Gastrocnemius medialis (tissue), 4 donors: ENCODE measurements at places on chromosomes 2 and 18. TPM values are rescaled to one million over a fixed set of nuclear protein-coding genes. Genes with fewer than 3 reads are reported as not detected.

GRCh38 chr2:216695401-216695821 is at the start of gene IGFBP5:
TSS of gene IGFBP5 (minus strand) at chr2:216695549. CDS start at chr2:216694775, 774 bp downstream.
- no peaks in the 10 kb centered on the region for H3K36me3 ChIP-seq
- no peaks in the 10 kb centered on the region for H3K27me3 ChIP-seq
- H3K4me3 ChIP-seq = peak within 1 kb of the TSS; percentile 74
- H3K4me1 ChIP-seq = peaks cover 67% of the 10 kb centered on the region
- H3K27ac ChIP-seq = peak within 1 kb of the TSS; percentile 93
- DNase-seq = peak; percentile 86

OBSL1 gene
- 52.2 TPM for total RNA-seq

DNA sequence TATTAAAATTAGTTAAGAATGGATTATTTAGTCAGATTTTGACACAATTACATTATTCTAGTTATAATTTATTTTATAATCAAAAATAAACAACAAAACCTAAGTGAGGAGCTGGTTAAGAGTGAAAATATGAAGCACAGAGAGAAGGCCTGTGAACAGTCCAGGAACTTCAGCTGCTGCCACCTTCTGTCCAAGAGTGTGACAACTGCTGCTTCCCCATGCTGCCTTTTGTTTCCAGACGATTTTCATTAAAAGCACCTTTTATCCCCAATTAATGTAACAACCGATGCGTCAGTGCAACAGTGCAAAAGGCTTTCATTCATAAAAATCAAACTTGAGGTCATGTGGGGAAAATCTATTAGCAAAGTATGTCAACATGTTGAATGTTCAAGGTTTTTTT is 363.6 kb downstream of the CTNNA2 start:
- no peaks in the 10 kb centered on the region for H3K27me3 ChIP-seq
- no peak overlapping the region for H3K4me3 ChIP-seq
- DNase-seq = no peak
- H3K4me1 ChIP-seq = no peaks in the 10 kb centered on the region
- no peaks in the 10 kb centered on the region for H3K36me3 ChIP-seq
- H3K27ac ChIP-seq = no peak overlapping the region

CD28 gene
- 0.07 TPM for total RNA-seq

BCL2L11 gene
- 18.8 TPM for total RNA-seq

FOSL2 gene
- 209 TPM for total RNA-seq

BOLL gene
- 2.4 TPM for total RNA-seq

ZEB2 gene
- total RNA-seq = 24.2 TPM

- DNase-seq = no peak
- no peak overlapping the region for H3K27ac ChIP-seq
- peaks cover 33% of the 10 kb centered on the region for H3K27me3 ChIP-seq
- no peaks in the 10 kb centered on the region for H3K36me3 ChIP-seq
Observed at GRCh38 chr2:240930631-240931318, 24.6 kb downstream of the CROCC2 start.

IRS1 gene
- 71.1 TPM for total RNA-seq

- no peaks in the 10 kb centered on the region for H3K27me3 ChIP-seq
- H3K4me1 ChIP-seq = no peaks in the 10 kb centered on the region
- no peak for DNase-seq
- no peaks in the 10 kb centered on the region for H3K36me3 ChIP-seq
- no peak overlapping the region for H3K27ac ChIP-seq
Observed at GRCh38 chr18:38792731-38793130, 1227.1 kb upstream of the CELF4 start.

DNA sequence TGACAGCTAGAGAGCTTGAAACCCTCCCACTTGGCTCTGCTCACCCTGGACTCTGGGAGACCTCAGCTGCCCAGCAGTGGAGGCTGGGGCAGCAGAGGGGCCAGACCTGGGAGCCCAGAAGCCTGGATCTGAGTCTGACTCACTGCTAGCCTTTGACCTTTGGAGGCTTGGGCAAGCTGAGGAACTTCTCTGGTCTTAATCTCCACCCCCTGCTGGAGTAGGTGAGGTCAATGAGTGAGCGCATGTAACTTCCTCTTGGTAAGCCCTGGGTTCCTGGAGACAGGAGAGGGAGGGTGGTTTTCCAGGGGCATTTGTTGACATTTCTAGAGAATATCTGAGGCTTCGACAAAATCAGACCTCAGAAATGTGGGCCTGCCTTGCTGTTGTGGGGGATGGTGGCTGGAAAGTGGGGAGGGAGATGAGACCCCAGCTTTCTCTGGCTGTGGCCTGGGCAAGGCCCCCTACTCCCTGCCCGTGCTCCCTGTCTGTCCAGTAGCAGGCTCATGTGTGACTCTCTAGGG is 73.0 kb upstream of the YWHAQ start:
- H3K27ac ChIP-seq = no peak overlapping the region
- no peak overlapping the region for H3K4me3 ChIP-seq
- H3K4me1 ChIP-seq = peaks cover 3% of the 10 kb centered on the region
- no peaks in the 10 kb centered on the region for H3K36me3 ChIP-seq

- DNase-seq = no peak
- H3K27me3 ChIP-seq = peaks cover 18% of the 10 kb centered on the region
- no peaks in the 10 kb centered on the region for H3K36me3 ChIP-seq
- no peak overlapping the region for H3K27ac ChIP-seq
Observed at GRCh38 chr18:47531717-47532116, 280.3 kb upstream of the SKOR2 start.

- H3K4me1 ChIP-seq = peaks cover 14% of the 10 kb centered on the region
- H3K27ac ChIP-seq = no peak overlapping the region
- peaks cover 5% of the 10 kb centered on the region for H3K36me3 ChIP-seq
- no peaks in the 10 kb centered on the region for H3K27me3 ChIP-seq
- no peak for DNase-seq
Observed at GRCh38 chr2:173235947-173236803, 118.5 kb upstream of the CDCA7 start.

C1D gene
- 43.5 TPM for total RNA-seq

- peaks cover 7% of the 10 kb centered on the region for H3K27me3 ChIP-seq
- H3K27ac ChIP-seq = no peak overlapping the region
- peak overlapping the region; percentile 30 for H3K4me3 ChIP-seq
- H3K36me3 ChIP-seq = no peaks in the 10 kb centered on the region
Observed at GRCh38 chr2:232521959-232522622, 1.9 kb downstream of the PRSS56 start.

ARHGAP28 gene
- 17.9 TPM for total RNA-seq

- no peak for DNase-seq
- no peak overlapping the region for H3K4me3 ChIP-seq
- H3K27ac ChIP-seq = no peak overlapping the region
- no peaks in the 10 kb centered on the region for H3K36me3 ChIP-seq
- no peaks in the 10 kb centered on the region for H3K27me3 ChIP-seq
- H3K4me1 ChIP-seq = no peaks in the 10 kb centered on the region
Observed at GRCh38 chr2:203935568-203935967, 995 bp upstream of the ICOS start.

- H3K4me1 ChIP-seq = no peaks in the 10 kb centered on the region
- no peak overlapping the region for H3K4me3 ChIP-seq
- no peaks in the 10 kb centered on the region for H3K27me3 ChIP-seq
Observed at GRCh38 chr2:134021830-134022524, 231.9 kb upstream of the MGAT5 start.

DNAJC5G gene
- total RNA-seq = not detected

DNA sequence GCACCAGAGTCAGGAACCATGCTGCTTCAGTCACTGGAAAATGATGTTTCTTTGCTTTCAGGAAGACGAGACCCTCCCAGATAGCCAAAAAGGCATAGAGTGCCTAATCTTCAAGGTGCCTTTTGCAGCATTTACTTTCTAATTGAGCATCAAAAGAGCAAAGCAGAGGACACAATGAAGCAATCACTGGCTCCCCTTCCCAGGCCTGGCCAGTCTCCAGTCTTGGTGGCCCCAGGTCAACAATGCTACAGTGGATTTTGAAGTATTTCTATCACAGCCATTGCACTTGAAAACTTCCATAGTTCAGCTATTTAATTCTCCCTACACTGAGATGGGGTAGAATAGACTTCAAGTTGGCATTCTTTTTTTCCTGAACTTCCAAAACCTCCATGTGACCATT is 15.4 kb downstream of the ZBTB7C start:
- no peaks in the 10 kb centered on the region for H3K36me3 ChIP-seq
- no peaks in the 10 kb centered on the region for H3K4me1 ChIP-seq
- H3K27ac ChIP-seq = no peak overlapping the region

GRCh38 chr2:188369365-188369764 is 77.7 kb downstream of the GULP1 start:
- no peak overlapping the region for H3K4me3 ChIP-seq
- DNase-seq = peak; percentile 11

GRCh38 chr2:132871831-132872230 is 201.8 kb upstream of the LYPD1 start:
- DNase-seq = no peak
- no peaks in the 10 kb centered on the region for H3K4me1 ChIP-seq
- no peaks in the 10 kb centered on the region for H3K27me3 ChIP-seq
- H3K36me3 ChIP-seq = no peaks in the 10 kb centered on the region
- H3K4me3 ChIP-seq = no peak overlapping the region
- H3K27ac ChIP-seq = no peak overlapping the region

DNA sequence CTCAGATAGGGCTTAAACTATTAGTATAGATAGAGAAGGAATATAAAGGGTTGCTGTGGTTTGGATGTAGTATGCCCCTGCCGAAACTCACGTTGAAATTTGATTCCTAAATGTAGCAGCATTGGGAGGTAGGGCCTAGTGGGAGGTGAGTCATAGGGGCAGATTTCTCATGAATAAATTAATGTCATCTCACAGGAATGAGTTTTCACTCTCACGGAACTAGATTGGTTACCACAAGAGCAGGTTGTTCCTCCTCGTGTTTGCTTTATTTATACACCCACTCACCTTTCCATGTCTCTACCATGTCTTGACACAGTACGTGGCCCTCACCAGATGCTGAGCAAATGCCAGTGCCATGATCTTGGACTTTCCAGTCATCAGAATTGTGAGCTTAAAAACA is 218.2 kb downstream of the RBM43 start:
- no peak for DNase-seq
- H3K4me3 ChIP-seq = no peak overlapping the region
- no peaks in the 10 kb centered on the region for H3K36me3 ChIP-seq

GRCh38 chr18:12154361-12154760 is 60.7 kb downstream of the ANKRD62 start:
- no peaks in the 10 kb centered on the region for H3K27me3 ChIP-seq
- no peaks in the 10 kb centered on the region for H3K4me1 ChIP-seq
- no peaks in the 10 kb centered on the region for H3K36me3 ChIP-seq

- H3K4me3 ChIP-seq = no peak overlapping the region
- H3K4me1 ChIP-seq = no peaks in the 10 kb centered on the region
- no peaks in the 10 kb centered on the region for H3K36me3 ChIP-seq
- no peak for DNase-seq
Observed at GRCh38 chr18:3916082-3916481, 466.1 kb downstream of the TGIF1 start.

GRCh38 chr18:79785831-79786230 is 11.9 kb upstream of the KCNG2 start:
- no peak overlapping the region for H3K4me3 ChIP-seq
- DNase-seq = no peak
- H3K36me3 ChIP-seq = no peaks in the 10 kb centered on the region
- no peak overlapping the region for H3K27ac ChIP-seq
- H3K27me3 ChIP-seq = peaks cover 53% of the 10 kb centered on the region

B4GALT6 gene
- total RNA-seq = 1.8 TPM

DNA sequence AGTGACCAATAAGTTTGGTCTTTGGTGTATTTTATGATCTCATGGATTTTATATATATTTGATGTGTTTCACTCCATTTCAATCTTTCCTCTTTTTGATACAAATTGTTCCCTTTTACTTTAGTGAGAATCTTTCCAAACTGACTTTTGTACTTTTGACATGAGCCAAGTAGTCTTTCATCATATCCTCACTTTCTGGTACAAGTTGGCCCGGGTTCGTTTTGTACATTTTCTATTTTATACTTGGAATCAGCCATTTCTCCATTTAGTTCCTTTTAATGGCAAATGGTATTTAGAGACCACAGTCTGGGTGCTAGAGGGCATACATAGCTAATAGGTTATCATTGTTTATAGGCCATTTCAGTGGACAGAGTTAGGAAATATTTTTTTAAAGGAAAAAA is 147.9 kb upstream of the MYO3B start:
- no peak overlapping the region for H3K27ac ChIP-seq
- peaks cover 20% of the 10 kb centered on the region for H3K36me3 ChIP-seq
- no peak for DNase-seq
- no peak overlapping the region for H3K4me3 ChIP-seq

AQP12A gene
- not detected for total RNA-seq

DNA sequence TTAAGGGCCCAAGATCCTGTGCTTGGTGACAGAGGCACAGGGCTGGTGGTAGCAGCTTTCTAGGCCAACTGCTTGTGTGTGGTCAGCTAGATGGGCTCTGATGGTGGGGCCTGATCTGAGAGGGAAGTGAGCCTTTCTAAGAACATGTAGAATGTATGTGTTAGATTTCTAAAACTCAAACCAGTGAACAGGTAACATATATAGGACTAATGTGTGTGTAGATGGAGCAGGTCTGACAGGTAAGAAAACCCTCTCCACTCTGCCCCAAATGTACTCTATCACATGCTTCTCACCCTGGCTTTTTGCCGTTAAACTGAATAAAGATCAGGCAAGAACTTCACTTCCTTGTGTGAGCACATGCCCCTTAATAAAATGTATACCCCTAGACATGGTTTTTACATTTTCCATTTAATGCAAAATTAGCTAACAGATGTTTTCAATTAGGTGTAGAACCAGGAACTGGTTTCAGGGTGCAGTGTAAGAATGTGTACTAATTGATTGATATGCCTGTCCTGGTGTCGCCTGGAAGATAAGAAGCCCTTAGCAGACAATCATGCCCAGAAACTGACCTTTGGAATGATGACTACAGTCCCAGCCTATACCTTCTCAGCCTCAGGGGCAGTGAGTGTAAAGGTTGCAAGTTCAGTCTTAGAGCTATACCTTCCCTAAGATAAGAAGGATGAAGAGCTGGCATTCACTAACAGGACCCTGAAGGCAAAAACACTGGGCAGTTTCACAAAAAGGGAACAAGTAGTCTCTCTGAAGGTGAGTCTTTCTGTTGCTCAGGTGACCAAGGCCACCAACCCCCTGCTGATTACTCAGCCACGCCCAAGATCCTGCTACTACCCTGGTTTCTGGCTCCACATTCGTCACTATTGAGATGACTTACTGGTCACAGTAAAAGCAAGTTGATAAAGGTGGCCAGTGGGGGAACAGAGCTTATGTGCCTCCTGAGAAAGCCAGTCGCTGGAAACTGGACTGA is 71.2 kb downstream of the SPATS2L start:
- peak overlapping the region; percentile 85 for H3K27ac ChIP-seq
- H3K4me1 ChIP-seq = peaks cover 72% of the 10 kb centered on the region
- H3K4me3 ChIP-seq = no peak overlapping the region

DNA sequence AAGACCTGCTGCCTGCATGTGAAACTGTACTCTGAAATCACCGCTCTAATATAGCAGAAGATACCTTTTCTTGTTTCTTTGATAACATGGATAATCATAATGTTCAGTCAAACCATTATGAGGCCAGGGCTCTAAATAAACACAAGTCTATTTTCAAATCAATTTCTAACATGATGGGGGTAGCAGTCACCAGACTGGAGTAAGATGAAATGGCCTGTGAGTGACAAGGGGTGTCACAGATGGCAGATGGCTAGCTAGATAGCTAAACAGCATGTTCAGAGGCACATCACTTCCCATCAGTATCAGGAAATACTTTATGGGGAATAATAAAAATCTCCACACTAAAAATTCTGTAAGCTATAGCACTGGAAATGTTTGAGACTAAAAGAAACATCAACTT is 14.0 kb downstream of the MBD2 start:
- no peak for DNase-seq
- H3K27ac ChIP-seq = no peak overlapping the region
- H3K36me3 ChIP-seq = no peaks in the 10 kb centered on the region
- peaks cover 15% of the 10 kb centered on the region for H3K4me1 ChIP-seq
- H3K4me3 ChIP-seq = no peak overlapping the region

GRCh38 chr18:56580026-56580425 is 58.4 kb downstream of the TXNL1 start:
- DNase-seq = no peak
- H3K36me3 ChIP-seq = no peaks in the 10 kb centered on the region
- H3K4me3 ChIP-seq = no peak overlapping the region
- H3K27me3 ChIP-seq = no peaks in the 10 kb centered on the region
- no peak overlapping the region for H3K27ac ChIP-seq
- H3K4me1 ChIP-seq = no peaks in the 10 kb centered on the region

FAM136A gene
- total RNA-seq = 20.7 TPM
